ENCODE measurements at places on chromosomes 2 and 18. TPM values are rescaled to one million over a fixed set of nuclear protein-coding genes. Genes with fewer than 3 reads are reported as not detected.

The ADAM23 gene
- total RNA-seq, result 46.8 TPM

- DNase-seq, result no peak
These were observed 135.0 kb downstream of the SMAD2 start for GRCh38 chr18:47795434-47795814.

- no peak for DNase-seq
These were observed 120.5 kb upstream of the HS6ST1 start for GRCh38 chr2:128439031-128439790.

- no peak for DNase-seq
These were observed 28.0 kb downstream of the HDAC4 start for GRCh38 chr2:239372835-239373234.

GRCh38 chr2:218229851-218230250 is 12.9 kb downstream of the ARPC2 start:
- no peak for DNase-seq
